ENCODE measurements at places on chromosomes 11 and 22. TPM values are rescaled to one million over a fixed set of nuclear protein-coding genes. Genes with fewer than 3 reads are reported as not detected.

Gene OR5B21
- total RNA-seq = not detected

Gene ACCSL
- total RNA-seq = not detected

Gene SYT8
- total RNA-seq = not detected

Gene TRIM51
- not detected for total RNA-seq

Gene CEP126
- 0.34 TPM for total RNA-seq

Gene MED19
- 20.9 TPM for total RNA-seq

Gene FAM180B
- total RNA-seq = not detected

Gene MS4A7
- not detected for total RNA-seq

Gene VPREB1
- total RNA-seq = not detected

Gene RAB3IL1
- total RNA-seq = 7.5 TPM

Gene GGT1
- 2.5 TPM for total RNA-seq
